NB4 (cell line): ENCODE measurements at places on chromosomes 7 and 10.

DNA sequence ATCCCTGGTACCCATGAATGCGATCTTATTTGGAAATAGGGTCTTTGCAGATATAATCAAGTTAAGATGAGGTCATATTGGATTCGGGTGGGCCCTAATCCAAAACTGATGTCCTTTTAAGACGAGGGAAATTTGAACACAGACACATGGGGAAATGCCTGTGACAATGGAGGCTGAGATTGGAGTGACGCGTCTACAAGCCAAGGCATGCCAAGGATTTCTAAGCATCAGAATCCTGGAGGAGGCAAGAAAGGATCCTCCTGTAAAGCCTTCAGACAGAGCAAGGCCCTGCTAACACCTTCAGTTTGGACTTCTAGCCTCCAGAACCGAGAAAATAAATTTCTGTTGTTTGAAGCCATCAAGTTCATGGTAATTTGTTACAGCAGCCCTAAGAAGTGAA is 18.5 kb downstream of the PARP12 start:
- DNase-seq: no peak

DNA sequence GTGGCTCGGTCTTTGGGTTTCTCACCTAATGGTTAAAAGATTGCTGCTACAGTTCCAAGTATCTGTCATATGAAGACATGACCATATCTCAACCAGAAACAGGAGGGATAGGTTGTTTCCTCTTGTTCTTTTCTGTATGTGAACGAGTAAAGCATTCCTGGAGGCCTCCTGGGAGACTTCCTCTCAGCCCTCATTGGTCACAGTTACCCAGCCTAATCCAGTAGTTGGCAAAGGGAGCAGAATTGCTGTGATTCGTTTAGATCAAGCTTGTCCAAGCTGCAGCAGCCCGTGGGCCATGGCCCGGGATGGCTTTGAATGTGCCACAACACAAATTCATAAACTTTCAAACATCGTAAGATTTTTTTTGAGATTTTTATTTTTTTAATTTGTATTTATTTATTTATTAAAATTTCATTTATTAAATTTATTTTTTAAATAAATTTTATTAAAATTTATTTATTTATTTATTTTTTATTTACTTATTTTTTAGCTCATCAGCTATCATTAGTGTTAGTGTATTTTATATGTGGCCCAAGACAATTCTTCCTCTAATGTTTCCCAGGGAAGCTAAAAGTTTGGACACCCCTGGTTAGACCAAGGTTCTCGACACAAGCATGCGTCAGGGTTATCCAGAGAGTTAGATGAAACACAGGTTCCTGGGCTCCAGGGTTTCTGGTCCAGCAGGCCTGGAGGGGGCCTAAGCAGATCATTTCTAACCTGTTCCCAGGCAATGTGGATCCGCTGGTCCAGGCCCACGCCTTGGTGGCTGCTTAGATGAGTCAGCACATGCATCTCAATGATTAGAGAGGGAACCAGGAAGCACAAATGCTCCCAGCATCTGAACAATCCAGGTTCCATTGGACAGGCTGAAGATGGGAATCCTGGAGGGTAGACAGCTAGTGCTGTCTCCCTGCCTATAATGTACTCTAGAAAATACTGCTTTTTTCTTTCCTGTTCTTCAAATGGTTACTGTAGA is 25.6 kb downstream of the CDC123 start:
- peak; percentile 11 for DNase-seq

- no peak for DNase-seq
These were observed 292.9 kb downstream of the DPP6 start for GRCh38 chr7:154345093-154345492.

GRCh38 chr7:27031289-27032172 is 64.3 kb downstream of the HOXA1 start:
- peak; percentile 80 for DNase-seq

DNA sequence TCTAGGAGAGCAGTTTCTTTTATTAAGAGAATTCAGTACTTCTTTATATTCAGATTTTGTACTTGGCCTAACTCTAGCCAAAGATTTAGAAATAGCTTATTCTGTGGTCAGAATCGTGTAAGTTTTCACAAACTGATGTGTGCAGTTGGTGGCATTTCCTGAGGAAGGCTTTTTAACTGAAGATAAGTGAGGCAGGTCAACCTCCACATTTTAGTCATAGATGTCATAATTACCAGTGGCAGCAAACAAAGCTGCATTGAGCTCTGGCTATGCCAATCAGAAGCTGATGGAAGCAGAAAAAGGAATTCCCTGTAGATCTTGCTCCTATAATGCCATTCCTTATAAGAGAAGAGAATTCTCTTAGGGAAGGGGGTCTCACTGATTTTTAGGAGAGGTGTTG is 141.3 kb upstream of the SP8 start:
- DNase-seq: no peak

GRCh38 chr10:109976681-109977080 is 31.1 kb upstream of the ADD3 start:
- no peak for DNase-seq

GRCh38 chr10:123068087-123068853 is 59.5 kb downstream of the ACADSB start:
- no peak for DNase-seq

DNA sequence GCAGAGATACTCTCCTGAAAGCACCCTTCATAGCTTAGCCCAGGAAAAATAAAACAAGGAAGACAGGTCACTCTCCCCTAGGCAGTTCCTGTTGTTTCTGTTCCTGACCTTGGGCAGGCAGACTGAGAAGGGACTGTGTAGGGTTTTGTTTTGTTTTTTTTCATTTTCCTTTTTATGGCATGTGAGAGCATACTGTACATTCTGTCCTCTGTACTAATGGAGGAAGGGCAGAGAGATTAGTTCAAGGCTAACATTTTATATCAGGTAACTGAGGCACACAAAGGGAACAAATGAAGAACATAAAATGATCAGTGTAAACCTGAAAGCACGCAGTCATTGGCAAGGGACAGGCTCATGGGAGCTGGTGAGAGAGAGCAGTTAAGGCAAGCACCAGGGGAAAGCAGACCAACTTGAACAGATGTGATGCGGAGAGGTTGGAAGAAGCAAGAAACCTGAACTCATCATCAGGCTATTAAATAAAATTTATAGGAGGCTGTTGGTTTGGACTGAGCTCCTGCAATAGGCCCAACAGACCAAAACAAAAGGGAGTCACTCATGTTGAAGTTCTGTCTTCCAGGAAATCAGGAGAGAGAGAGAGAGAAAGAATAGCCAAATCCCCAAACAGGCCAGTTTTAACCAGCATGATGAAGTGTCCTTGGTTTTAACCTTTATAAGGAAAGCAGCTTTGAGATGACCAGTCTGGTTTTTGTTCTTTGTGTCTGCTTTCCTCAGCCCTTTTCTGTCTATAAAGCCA is 34.1 kb upstream of the PDCD4 start:
- no peak for DNase-seq

GRCh38 chr10:101287183-101287996 is 58.1 kb upstream of the LBX1 start:
- DNase-seq: peak; percentile 54

GRCh38 chr10:126022841-126023240 is 126.5 kb downstream of the FANK1 start:
- DNase-seq: no peak

GRCh38 chr7:35716038-35716803 is 21.3 kb upstream of the HERPUD2 start:
- DNase-seq: no peak

- peak; percentile 94 for DNase-seq
These were observed 91.5 kb upstream of the LRRC4 start for GRCh38 chr7:128122576-128123290.

DNA sequence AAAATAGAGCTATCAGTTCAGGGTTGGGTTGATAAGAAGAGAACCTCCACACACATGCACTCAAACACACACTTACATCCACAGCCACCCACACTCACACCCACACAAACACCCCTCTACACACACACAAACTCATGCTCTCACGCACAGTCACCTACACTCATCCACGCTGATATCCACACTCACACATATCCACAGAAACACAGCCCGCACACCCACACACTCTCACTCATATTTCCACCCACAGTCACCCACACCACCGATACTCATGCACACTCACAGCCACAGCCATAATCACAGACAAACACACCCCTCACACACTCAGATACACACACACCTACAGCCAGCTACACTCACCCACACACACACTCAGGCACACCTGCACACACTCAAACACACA is 333.0 kb upstream of the TPK1 start:
- no peak for DNase-seq

GRCh38 chr7:134058980-134059379 is 68.2 kb upstream of the LRGUK start:
- DNase-seq: peak; percentile 12

DNA sequence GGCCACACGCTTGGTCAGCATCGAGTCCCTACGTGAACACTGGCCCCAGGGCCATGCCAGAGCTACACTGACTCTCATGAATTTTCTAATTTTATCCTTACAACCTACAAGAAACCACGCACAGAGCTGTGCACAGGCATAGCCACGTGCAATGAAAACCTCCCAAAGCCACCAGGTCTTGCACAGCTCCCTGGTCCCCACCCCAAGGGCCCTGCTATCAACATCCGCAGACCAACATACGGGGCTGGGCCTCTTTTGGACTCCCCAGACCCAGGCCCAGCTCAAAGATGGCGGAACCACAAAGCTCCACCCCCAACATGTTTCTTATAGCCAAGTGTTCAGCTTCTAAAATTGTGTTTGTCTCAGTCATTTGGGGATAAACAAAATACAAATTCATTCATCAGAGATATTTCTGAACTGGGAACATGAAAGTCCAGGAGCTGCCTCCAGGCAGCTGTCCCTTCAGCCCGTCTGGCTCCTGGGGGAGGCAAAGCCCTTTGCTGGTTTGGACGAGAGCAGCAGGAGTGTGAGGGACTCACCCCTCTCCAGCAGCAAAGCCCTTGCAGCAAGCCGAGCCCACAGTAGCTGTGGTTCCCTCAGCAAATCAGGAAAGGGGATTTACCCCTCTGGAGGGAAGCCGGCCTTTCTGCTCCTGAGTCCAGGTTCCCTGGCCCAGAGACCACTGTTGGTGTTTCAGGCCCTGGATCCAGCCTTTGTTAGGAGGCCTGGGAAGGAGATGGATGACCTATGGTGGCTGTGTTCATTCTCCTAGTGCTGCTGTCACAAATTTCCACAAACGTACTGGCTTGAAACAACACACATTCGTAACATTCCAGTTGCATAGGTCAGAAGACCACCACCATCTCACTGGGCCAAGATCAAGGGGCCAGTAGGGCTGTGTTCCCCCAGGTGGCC is 75.1 kb downstream of the OAT start:
- peak; percentile 32 for DNase-seq

GRCh38 chr7:125130173-125130572 is 200.5 kb upstream of the POT1 start:
- no peak for DNase-seq

DNA sequence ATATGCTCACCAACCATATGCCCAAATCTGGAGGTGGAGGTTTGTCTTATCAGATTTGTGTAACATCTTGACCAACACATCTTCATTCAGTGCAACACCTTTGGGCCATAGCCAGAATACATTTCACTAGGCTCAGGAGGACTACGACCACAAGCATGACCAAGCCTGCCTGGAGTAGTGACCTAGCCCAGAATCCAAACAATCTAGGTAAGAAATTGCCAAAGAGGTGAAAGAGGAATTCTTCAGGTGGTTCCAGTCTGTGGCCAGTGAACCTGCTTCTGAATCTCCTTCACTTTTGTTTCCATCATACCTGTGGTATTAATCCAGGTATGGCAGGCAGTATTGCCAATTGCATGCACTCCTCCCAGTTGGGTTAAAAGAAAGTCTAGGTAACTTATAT is 112.8 kb upstream of the RAB18 start:
- no peak for DNase-seq

DNA sequence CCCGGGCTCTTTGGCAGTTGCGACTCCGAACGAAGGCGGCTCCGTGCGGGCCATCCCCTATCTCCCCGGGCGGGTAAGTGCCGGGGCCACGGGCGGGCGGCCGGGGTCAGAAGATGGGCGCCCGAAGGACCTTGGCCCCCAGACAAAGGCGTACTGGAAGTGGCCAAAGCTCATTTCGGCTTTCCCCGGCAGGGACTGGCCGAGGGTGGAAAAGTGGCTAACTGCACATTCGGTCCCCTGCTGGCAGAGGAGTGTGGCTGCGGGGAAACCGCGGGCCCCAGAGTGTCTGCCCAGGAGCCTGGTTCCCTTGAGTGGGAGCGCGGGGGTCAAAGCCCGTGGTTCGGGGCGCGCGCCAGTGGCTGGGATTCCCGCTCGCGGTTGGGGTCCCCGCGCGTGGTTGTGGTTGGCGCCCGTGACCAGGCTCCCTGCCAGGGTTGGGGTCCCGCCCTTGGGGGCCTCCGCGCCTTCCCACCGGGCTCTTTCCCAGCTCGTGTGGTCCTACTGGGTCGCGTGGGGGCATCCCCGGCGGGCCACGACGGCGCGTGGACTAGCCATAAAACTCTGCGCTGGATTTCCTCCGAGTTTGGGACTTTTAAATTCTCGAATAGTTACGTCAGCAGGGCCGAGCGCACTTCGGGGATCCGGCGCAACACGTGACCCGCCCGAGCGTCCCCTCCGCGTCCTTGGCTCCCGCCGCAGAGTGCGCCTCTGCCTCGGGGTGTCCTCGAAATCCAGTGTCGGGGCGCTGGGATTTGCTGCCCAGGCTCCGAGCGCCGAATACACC is 124.4 kb downstream of the TACC2 start:
- DNase-seq: peak; percentile 62

- DNase-seq: peak; percentile 76
These were observed 130.1 kb downstream of the CELF2 start for GRCh38 chr10:11147722-11148121.

- DNase-seq: peak; percentile 25
These were observed 292.6 kb downstream of the PARD3 start for GRCh38 chr10:34522546-34522945.

DNA sequence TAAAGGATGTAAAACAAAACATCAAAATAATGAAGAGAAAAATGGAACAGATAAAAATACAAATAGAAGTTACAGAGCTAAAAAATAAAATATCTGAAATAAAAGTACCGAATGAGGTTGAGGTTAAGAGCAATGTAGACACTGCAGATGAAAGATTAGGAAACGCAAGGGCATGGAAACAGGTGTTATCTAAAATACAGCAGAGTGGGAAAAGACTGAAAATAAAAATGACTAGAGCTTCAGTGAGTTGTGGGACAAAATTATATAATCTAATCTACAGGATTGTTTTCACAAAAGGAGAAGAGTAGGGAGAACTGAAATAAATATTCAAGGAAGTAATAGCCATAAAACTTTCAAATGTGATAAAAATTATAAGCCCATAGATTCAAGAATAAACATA is 123.8 kb downstream of the PTEN start:
- DNase-seq: no peak

- DNase-seq: no peak
These were observed 71.1 kb upstream of the SLC39A12 start for GRCh38 chr10:17880601-17881000.

- DNase-seq: no peak
These were observed 166.1 kb upstream of the NRG3 start for GRCh38 chr10:81708929-81709328.

DNA sequence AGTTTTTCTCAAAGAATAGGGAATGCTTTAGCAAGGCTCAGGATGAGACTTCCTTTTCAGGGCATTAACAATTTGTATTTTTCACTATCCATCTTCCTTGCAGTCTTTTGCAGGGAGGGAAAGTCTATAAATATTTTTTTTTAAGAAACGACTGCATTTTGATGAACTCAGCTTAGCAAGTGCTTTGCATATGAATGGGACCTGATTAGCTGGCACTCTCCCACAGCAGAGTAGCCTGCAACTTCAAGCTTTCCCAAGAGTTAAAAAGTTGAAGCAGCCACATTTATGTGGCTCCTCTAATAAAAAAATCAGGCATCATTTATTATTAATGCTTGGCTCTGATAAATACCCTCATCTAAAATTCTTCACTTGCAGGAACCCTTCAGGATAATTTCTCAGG is 134.0 kb downstream of the GRID1 start:
- DNase-seq: no peak
